ENCODE measurements at places on chromosomes 4 and X.

DNA sequence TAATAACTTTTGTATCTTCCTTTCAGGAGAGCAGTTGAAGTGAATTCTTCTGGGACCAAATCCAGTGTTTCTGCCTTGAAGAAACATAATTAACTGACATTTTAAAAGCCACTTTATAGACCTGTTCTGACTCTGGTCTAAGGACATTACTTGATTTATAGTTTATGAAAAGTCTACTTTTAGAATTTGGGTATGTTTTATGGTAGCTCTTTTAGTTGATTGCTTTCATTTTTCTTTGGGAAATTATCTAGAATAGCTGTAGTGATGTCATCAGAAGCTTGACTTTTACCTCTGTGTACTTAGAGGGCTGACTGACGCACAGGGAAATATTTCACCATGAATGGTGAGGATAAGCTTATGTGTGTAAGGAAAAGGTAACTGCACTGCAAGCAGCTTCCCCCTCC lies 131.8 kb upstream of the LIMCH1 start:
- no peak for DNase-seq

DNA sequence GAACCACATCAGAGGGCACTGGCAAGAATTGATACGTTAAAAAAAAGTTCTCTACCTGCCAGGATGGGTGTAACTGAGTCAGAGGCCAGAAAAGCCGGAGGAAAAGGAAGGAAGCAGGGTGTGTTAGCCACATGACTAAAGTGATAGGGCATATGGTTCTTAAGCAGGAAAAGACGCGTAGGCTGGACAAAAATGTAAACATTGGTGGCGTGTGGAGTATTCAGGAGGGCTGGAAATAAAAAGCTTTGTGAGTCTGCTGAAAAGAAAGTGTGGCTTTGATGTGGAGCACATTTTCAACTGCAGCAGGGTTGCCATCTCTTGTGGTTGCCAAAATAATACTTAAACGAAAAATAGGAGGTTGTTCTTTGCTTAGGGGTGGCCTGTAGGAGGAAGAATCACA lies 186.5 kb upstream of the RPL34 start:
- no peak for DNase-seq

DNA sequence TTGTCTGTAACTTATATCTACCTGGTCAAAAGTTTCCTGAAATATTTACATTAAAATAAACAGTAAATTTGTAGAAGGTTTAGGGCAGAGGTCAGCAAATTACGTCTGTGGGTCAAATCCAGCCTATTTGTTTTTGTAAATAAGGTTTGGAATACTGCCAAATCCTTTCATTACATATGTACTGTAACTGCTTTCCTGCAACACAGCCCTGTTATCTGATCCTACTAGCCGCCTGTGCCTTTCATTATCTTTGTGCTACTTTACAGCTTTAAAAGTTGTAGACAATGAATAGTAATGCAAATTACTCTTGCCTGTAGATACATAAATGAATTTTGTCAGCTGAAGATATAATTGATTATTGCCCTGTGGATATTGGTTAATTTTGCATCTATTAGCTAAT lies 369.6 kb upstream of the SLC7A11 start:
- no peak for DNase-seq

- no peak for DNase-seq
These were observed 5.5 kb upstream of the TMEM255A start for GRCh38 chrX:120316587-120317283.

DNA sequence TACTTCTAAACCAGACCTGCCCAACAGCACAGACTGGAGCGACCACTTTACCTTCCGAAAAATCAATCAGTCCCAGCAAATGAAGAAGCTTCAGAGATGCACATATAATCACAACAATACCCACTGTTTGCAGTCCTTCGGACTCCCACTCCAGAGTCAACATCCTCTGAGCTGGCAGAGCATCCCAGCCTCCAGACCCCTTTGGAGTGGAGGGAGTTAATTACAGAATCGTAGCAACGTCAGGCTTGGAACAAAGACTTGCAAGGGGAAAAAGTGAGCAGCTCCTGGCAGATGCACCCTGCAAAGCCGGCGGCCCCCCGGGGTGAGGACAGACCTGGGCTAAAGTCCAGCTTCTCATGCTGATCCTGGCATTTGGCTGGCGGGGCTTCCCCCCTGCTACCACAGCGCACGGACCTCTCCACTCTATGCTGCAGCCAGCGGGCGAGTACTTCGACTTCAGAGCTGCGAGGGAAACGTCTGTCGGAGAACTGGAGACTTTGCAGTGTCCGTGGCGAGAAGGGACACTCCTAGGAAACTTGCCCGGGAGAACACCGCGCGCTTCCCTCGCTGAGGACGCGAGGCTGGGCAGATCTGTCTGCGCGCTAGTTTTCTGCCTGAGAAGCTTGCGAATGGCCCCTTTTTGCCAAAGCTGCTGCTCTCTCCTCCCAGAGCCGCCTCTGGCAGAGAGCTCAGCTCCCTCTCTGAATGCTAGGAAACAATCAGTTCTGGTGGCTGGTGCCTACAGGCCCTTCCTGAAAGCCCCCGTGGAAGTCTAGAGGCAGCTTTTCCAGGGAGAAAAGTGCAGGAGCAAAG lies 283.7 kb downstream of the PACRGL start:
- DNase-seq, result no peak

- DNase-seq, result no peak
These were observed 76.2 kb downstream of the DOCK11 start for GRCh38 chrX:118571836-118572235.

- no peak for DNase-seq
These were observed 30.3 kb upstream of the ENOX2 start for GRCh38 chrX:130933358-130933757.

GRCh38 chr4:64960516-64960915 lies 551.3 kb upstream of the TECRL start:
- DNase-seq, result no peak

GRCh38 chrX:116607776-116608175 lies 145.0 kb upstream of the CT83 start:
- DNase-seq, result no peak

DNA sequence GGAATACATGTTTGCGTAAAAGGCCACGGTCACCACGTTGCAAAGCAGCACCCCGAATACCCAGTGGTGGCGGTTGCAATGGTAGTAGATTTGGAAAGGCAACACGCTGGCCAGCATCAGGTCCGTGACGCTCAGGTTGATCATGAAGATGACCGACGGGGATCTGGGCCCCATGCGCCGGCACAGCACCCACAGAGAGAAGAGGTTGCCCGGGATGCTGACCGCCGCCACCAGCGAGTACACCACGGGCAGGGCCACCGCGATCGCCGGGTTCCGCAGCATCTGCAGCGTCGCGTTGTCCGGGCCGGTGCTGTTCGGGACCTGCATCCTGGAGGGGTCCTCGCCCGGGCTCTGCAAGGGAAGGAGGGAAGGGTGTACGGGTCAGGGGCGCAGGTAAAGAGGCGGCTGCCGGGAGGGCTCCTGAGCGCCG lies 13.5 kb upstream of the ASMTL start:
- no peak for DNase-seq

DNA sequence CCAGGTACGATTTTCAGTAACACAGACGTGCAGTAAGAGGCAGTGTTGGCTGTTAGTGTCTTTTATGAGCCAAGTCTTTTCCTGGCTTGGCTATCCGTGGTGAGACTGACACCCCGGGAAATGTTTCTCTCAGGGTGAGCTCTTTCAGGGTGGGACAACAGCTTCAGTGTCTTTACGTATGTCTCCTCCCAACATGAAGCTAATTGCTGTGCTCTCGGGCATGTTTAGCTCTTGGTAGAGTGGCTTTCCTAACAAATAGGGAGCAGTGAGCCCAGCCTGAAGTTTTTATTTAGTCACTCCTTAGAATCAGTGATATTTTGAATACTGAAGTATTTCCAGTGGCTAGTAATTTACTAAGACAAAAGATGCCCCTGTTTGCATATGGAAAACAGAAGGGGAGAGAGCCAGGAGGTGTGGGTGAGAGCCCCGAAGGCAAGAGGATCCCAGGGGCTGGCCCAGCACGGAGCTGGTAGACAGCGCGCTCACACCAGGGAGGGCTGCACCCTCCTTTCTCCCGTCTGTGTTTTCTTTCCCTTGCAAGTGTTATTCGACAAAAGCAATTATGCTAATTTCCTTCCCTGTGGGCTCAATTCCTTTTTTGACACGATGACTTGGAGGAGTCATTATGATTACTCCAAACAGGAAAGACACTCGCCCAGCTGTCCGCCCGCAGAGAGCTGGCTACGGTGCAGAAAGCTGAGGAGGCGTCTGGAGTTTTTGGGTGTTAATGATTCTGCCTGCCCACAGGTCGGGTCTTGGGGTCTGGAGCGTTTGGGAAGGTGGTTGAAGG lies 47.7 kb downstream of the PDGFRA start:
- DNase-seq, result no peak

DNA sequence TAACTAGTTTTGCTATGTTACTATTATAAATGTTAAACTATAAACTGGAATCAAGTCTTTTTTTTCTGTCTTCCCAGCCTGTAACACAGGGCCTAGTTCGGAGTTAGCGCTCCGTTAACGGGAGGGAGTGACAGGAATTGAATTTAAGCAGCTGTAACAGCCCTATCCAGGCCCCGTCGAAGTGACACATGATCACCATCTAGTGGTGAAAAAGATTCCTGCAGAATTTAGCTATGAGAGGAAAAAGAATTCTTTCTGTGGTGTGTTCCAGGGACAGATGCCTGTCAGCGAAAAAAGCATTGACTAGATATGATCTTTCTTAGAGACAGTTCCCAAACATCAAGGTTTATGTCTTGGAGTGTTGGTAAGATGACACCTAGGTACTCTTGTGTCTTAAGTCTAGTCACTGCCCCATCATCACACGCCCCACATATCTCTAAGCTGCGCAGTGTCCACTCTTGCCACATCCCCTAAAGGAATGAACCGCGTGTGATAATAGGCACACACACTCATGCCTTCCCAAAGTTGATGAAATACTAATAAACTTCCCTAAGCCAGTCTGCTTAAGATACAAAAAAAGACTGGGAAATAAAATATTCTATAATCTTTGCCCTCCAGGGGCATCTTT lies 2.1 kb downstream of the GAB3 start:
- DNase-seq, result no peak

GRCh38 chrX:149631234-149632165 lies at the start of gene TMEM185A:
TSS of gene TMEM185A (minus strand) at chrX:149631792. CDS start at chrX:149631580, 212 bp downstream.
- no peak for DNase-seq
